ENCODE measurements at places on chromosomes 16 and 17. TPM values are rescaled to one million over a fixed set of nuclear protein-coding genes. Genes with fewer than 3 reads are reported as not detected.

The PCGF2 gene
- 1.4 TPM for total RNA-seq

The GNG13 gene
- total RNA-seq, result not detected

The ALOX15B gene
- not detected for total RNA-seq

DNA sequence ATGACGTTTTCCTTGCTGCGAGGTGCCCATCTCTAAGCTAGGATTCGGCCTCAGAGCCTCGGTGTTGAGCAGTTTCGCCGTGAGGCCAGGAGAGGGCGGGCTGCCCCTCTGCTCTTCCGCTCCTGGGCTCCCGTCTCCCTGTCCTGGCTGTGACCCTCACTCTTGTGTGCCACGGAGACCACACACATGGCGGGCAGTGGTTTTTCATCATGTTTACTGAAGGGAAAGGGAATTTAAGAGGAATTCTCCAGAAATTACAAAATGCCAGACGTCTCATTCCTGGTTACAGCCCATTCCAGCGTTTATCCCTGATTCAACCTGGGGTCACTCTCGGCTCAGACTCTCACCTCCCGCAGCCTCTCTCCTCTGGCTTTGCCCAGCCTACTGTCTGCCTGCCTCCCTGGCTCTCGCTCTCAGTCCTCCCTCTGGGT, 96.8 kb upstream of the ELAC2 start:
- DNase-seq, result peak; percentile 28

- peak; percentile 82 for DNase-seq
Measured at GRCh38 chr17:50200457-50201275, 765 bp downstream of the COL1A1 start.

- DNase-seq, result no peak
Measured at GRCh38 chr16:7294020-7294419, 38.6 kb upstream of the RBFOX1 start.

- DNase-seq, result no peak
Measured at GRCh38 chr16:67933805-67934204, 2.1 kb upstream of the CTRL start.

DNA sequence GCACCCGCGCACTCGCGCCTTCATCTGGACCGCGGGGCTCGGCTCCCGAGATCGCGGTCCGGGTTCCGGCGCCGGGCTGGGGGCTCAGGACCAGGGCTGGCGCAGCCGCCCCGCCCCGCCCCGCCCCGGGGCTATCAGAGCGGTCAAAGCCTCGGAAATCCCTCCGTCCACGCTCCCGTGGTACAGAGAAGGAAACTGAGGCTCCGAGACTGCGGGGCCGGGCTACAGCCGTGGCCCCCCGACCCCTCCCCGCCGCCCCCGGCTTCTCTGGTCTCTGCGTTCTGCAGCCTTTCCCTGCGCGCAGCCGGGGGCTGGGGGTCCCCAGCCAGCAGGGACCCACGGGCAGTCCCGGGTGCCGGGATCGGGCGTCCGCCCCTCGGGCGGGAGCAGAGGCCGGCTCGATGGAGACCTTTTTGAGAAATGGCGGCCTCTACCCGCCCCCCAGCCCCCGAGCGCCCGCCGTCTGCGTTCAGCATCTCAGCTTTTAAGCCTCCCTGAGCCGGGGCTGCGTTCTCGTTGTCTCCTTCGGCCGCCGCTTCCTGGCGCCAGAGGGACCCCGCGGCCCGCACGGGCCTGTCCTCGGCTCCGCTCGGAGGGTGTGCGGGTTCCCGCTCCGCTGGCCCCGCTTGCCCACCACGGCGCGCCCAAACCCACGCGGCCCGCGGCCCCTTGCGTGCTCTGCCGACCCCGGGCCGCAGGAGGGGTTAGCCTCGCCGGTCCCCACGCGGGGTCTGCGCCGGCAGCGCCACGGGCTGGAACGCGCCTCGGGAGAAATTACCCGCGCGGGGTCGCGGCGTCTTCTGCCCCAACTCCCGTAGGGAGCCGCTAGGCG, 1.5 kb upstream of the NPTX1 start:
- peak; percentile 59 for DNase-seq

DNA sequence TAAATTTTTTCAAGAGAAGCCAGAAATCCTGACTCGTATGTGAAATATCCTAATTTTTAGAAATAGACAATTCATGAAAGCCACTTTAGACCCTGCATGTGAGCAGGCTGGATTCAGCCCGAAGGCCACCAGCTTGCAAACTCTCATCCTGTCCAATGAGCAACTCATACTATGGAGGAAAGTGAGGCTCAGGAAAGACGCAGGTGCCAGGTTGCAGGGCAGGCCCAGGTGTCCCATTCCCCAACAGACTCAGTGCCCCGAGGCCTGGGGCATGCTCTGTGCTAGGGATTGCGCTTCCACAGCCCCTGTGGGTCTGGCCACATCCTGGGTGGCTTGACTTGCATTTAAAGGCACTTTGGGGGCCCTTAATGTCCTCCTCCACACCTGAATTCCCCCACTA, 16.7 kb upstream of the RASD1 start:
- no peak for DNase-seq

GRCh38 chr17:41682631-41683030, 6.1 kb upstream of the EIF1 start:
- no peak for DNase-seq

GRCh38 chr17:73733517-73733916, 89.3 kb upstream of the SDK2 start:
- DNase-seq, result no peak
